ENCODE measurements at places on chromosomes 6 and 20. TPM values are rescaled to one million over a fixed set of nuclear protein-coding genes. Genes with fewer than 3 reads are reported as not detected.

Gene SPDEF
- not detected for total RNA-seq

Gene RAET1L
- total RNA-seq = not detected

DNA sequence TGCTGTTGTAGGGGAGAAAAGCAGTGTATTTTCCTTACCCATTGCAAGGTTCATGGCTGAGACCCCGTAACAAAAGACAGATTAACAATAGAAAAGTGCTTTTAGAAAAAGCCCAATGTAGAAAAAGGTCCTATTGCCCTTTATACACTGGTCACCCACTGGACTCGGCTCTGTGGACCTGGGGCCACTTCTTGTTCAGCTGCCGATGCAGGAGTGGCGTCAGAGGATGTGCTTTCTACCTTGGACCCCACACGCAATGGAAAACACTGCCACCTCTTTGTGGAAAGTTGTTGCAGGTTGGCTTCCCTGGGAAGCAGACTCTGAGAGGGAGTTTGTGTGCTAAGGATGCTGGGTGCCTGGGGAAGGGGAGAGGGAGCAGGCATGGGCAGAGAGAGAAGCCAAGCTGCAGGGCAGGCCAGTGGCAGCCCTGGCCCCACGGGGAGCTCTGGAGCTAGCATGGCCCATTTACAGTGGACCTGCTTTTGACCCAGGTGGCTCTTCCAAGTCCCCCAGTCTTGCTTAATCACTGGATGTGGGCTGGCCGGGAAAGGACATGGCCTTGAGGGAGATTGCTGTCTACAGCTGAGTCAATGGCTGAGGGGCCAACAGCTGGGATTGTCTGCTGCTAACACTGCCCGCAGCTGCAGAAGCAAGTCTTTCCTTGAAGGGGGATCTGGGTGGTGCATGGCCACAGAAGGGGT lies 142.9 kb downstream of the CDC5L start:
- no peak for DNase-seq

GRCh38 chr6:107682721-107683120 lies 141.4 kb downstream of the SCML4 start:
- DNase-seq = no peak

DNA sequence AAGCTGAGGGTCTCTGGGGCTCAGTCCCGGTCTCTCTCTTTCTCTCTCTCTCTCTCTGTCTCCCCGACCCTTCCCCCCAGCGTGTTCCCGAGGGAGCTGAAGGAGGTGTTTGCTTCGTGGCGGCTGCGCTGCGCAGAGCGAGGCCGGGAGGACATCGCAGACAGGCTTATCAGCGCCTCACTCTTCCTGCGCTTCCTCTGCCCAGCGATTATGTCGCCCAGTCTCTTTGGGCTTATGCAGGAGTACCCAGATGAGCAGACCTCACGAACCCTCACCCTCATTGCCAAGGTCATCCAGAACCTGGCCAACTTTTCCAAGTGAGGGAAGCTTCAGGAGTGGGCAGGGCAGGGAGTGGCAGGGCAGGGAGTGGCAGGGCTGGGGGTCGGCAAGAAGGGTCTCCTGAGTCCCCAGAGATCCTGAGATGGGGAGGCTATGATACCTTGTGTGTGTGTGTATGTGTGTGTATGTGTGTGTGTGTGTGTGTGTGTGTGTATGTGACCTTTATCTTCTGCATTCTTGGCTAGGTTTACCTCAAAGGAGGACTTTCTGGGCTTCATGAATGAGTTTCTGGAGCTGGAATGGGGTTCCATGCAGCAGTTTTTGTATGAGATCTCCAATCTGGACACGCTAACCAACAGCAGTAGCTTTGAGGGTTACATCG lies 13.6 kb upstream of the ZBTB9 start:
- DNase-seq = no peak

Gene RBBP8NL
- total RNA-seq = not detected

- DNase-seq = no peak
Measured at GRCh38 chr6:166251211-166251610, 57.0 kb downstream of the PRR18 start.

DNA sequence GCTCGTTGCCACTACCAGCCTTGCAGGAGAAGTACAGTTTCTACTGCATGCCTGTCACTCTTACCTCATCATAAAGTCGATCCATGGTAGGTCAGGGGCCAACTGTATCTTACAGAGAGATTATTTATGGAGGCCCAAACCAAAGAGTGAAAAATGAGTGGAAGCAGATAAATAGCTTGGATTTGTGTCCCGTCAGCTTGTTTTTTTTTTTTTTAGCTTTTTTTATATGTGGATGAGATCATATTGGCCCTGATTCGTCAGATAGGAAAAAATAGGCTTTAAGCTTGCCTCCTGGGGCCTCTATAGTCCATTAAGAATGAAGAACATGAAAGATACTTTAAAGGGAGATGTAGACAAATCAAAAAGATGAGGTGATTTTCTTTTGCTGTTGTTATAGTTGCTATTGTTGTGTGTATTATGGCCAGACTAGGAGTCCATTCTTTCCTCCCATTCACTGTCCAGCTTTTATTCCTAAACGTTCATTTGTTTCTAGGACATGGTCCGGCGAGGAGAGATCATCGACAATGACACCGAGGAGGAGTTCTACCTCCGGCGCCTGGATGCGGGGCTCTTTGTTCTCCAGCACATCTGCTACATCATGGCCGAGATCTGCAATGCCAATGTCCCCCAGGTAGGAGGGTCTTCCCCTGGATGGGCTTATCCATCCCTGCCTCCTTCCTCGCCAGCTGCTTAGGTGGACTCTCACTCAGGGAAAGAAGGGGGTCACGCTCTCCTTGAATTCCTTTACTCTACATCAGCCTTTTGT lies 43.3 kb upstream of the VSTM2L start:
- no peak for DNase-seq

Gene GRM1
- total RNA-seq = 0.02 TPM

All from M059J (cell line).